Osteocyte (in vitro differentiated cells): ENCODE measurements at places on chromosomes 16 and 17.

- DNase-seq: no peak
These were observed 28.2 kb upstream of the TMEM220 start for GRCh38 chr17:10758062-10758461.

DNA sequence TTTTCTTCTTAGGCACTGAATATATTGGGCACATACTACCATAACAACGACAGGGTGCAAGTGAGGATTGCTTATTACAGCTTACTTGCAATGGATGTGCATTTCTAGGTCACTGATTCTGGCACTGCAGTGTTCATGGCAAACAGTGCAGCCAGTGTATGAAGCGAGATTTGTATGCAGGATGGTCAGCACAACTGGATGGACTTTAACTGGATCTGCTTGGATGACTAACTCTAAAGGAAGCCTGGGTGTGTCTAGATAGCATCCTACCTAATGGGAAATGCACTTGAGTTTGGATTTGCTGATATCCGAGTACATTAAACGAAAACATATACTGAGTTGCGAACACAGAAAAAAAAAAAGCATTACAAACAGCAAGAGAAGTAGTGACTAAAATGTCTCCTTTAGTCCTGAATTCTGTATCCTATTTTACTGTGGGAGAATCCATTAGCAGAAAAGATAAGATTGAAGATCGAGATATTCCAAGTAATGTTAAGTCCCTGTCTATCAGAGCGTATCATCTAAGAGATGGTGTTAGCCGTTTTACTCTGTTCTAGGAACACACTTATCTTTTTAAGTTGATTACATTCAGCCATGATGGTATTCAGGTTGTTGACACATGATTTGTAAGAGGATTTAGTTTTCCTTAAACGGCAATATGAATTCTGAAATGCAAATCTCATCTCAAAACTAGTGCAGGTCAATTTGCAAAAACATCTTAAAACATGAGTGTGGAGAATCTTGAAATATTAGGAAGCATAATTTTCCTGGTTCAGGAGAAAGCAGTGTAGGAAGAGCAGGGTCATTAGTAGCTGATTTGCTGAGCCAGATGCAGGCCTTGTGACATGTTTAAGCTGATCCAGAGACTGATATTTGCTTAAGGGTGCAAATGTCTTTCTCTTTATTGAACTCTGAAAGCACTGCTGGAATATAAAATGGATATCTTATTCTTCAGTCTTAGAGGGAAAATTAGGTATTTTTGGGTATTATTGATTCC, 142.6 kb upstream of the CPHXL start:
- no peak for DNase-seq

DNA sequence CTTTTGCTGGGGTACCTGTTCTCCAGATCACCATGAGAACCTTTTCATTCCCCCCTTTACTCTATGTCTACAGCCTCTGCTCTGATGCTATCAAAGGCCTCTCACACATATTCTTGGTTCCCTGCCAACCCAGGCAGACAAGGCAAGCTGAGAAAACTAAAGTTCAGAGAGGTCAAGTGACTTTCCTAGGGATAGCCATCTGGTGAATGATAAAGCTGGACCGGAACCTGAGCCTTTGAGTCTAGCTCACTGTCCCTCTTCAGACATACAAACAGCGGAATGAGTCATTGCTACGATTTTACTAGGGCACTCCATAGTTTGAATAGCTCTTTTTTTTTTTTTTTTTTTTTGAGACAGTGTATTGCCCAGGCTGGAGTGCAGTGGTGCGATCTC, 73.3 kb downstream of the XYLT1 start:
- DNase-seq: no peak

DNA sequence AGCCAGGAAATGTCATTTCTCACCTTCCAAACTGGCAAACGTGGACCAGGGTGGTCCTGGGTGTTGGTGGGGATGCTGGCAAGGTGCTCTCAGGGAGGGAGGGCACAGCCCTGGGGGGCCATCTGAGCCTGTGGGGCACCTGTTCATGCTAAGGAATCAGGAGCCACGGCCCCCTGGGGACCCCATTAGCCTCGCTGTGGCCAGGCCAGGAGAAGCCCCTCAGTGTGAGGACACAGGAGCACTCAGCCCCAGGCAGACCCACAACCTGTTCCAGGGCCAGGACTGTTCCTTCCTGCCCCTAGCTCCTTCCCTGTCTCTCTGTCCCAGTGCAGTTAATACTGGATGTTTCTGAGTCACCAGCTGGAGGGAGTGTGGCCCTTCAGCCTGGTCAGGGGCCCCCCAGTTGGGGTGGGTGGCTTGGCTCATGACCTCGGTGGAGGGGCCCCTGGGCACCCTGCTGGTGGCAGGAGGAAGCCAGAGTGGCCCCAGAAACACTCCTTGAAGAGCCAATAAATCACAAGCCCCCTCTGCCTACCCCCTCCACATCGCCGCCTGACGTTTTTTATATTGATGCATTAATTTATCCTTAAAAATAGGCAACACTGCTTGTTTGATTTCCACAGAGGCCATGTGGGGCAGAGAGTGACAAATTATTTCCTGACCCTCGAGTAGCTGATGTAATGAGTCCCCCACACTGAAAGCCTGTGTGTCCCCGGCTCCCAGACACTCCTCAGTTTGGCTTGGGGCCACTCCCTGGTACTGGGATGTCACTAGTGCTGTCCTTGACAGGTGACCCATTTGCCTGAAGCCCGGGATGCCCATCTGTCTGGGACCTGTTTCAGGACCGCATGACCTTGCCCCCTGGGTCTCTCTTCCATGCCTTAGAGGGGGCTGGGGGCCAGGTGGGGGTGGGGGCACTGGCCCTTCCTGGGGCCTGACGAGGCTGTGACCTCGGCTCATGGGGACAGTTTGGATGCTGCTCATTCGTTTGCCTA, 22.3 kb downstream of the ACTG1 start:
- DNase-seq: no peak

GRCh38 chr16:530111-530817, 2.8 kb downstream of the CAPN15 start:
- DNase-seq: no peak

DNA sequence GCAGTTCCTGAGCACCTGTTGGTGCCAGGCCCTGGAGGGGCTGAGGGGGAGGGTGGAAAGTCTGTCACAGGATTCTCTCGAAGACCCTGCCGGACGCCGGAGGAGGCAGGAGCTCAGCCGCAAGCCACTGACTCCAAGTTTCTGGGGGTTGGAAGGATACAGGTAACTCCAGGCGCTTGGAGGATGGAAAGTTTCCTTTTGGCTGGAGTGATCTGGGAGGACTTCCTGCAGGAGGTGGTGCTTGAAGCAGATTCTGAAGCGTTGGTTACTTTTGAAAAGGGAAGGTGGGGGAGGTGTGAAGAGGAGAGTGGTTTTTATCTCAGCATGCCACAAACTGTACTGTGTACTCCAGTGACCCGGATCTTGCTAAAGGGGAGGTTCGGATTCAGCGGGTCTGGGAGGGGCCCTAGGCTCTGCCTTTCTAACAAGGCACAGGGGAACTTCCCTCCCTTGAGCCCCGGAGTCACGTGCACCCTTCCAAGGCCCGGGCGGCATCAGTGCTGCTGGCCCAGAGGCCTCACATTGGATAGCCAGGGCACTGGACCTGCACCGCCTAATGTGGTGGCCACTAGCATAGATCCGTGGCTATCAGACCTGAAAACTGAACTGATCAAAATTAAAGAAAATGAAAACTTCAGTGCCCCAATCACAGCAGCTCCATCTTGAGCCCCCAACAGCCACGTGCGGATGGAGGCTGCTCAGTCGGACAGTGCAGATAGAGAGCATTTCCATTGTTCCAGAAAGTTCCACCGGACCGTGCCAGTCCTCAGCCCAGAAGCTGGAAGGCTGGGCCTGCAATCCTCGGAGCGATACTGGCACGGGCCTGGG, 42.2 kb upstream of the GSE1 start:
- no peak for DNase-seq

DNA sequence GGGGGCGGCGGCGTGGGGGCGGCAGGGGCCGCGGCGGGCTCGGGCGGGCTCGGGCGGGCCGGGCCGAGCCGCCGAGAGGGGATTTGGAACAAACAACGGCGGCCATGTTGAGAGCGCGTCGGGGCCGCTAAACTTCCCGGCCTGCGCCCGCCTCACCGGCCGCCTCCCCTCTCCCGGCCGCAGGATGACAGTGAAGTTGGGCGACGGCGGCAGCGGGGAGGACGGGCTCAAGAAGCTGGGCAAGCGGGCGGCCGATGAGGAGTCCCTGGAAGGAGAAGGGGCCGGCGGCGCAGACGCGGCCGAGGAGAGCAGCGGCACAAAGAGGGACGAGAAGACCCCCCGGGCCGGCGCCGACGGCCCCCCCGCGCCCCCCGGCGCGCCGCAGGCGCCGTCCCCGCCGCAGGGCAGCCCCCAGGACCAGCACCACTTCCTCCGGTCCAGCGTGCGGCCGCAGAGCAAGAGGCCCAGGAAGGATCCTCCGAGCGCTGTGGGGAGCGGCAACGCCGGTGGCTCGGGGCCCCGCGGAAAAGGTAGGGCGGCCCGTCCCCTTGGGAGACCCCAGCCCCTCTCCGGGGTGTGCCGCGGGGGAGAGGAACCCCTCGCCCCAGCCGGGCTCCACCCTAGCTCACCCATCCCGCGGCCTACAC, 2.4 kb downstream of the CRAMP1 start:
- DNase-seq: no peak

DNA sequence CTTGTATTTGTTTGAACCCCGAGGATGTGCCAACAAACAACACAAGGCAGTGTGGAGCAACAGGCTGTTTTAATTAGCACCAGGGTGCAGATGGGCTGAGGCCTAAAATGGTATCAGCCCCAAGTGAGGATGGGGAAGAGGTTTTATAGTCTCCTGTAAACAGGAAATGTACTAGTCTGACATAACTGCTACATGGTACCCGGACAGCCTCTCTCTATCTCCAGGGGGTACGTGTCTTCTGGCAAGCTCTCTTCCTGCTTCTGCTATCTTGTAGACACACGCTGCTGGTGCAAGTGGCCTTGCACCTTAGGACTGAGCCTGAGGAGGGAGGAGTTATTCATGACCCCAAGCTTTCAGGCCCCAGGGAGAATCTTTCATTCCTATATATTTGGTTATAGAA, 2451.0 kb downstream of the TP53TG3F start:
- peak; percentile 53 for DNase-seq

DNA sequence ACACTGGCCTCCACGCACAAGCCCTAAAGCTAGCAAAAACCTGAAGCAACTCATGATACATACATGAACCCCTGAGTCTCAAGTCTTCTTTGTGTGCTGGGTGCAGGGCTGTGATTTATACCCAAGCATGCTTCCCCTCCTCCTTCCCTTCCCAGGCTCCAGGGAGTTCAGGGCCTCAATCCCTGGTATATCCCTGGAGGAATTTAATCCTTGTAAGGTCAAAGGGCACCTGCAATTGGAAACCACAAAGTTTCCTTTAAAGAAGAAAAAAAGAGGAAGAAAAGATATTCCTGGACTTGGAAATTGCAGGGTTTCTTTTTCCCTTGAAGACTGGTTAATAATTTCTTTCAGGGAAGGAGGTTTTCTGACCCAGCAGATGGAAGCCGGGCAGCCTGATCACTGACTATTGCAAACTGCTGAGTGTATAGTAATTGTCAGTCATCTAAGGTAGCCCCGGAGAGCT, 182.3 kb downstream of the AATF start:
- no peak for DNase-seq

GRCh38 chr16:11071829-11072228, 127.5 kb downstream of the CLEC16A start:
- no peak for DNase-seq

GRCh38 chr16:67917852-67918236, 13.8 kb downstream of the CTRL start:
- DNase-seq: no peak

- DNase-seq: peak; percentile 91
These were observed 11.0 kb upstream of the DPEP1 start for GRCh38 chr16:89602273-89602951.

DNA sequence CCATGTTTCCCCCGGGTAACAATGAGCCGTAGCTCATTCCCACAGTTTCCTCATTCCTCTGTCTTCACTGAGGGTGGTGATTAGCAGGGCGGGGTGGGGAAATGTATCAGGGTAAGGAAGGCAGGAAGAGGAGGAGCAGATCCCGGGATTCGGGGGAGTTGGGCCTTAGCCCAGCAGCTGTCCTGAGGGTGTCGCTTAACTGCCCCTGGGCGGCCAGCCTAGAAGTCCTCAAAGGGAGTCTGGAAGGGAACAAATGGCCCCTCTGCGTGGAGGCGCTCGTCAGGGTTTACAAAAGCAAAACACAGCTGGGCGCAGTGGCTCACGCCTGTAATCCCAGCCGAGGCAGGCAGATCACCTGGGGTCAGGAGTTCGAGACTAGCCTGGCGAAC, 14.3 kb downstream of the MLYCD start:
- DNase-seq: no peak

GRCh38 chr17:51132964-51133319, 12.3 kb upstream of the SPAG9 start:
- DNase-seq: no peak

GRCh38 chr17:45828171-45828570, 16.5 kb upstream of the SPPL2C start:
- DNase-seq: no peak

GRCh38 chr17:279776-280175, 72.8 kb downstream of the RPH3AL start:
- no peak for DNase-seq
